Ammon's horn (tissue), 1 donor: ENCODE measurements at places on chromosomes 6 and 20.

- no peak for DNase-seq
These were observed 15.4 kb downstream of the FOXC1 start for GRCh38 chr6:1624851-1625781.

GRCh38 chr6:12602951-12603672 is 113.5 kb upstream of the PHACTR1 start:
- peak; percentile 31 for DNase-seq

- no peak for DNase-seq
These were observed 95.4 kb downstream of the OGFRL1 start for GRCh38 chr6:71383901-71384489.

DNA sequence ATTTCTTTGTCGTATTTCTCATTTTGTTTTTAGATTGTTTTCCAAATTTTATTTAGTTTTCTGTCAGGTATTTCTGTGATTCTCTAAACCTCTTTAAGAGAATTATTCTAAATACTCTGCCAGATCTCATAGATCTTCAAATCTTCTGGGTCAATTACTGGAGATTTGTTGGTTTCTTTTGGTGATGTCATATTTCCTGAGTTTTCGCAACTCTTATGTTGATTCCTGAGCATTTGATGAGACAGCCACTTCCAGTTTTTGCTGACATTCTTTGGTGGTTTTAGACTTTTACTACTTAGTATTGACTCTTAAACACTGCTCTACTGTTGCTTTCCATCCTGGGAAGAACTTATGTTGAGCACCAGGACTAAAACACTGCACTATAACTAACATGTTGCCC is 21.9 kb downstream of the ADGB start:
- no peak for DNase-seq

GRCh38 chr20:18363708-18364107 is 75.4 kb downstream of the ZNF133 start:
- no peak for DNase-seq

- DNase-seq: no peak
These were observed 1.5 kb upstream of the SNRNP48 start for GRCh38 chr6:7588506-7588905.

DNA sequence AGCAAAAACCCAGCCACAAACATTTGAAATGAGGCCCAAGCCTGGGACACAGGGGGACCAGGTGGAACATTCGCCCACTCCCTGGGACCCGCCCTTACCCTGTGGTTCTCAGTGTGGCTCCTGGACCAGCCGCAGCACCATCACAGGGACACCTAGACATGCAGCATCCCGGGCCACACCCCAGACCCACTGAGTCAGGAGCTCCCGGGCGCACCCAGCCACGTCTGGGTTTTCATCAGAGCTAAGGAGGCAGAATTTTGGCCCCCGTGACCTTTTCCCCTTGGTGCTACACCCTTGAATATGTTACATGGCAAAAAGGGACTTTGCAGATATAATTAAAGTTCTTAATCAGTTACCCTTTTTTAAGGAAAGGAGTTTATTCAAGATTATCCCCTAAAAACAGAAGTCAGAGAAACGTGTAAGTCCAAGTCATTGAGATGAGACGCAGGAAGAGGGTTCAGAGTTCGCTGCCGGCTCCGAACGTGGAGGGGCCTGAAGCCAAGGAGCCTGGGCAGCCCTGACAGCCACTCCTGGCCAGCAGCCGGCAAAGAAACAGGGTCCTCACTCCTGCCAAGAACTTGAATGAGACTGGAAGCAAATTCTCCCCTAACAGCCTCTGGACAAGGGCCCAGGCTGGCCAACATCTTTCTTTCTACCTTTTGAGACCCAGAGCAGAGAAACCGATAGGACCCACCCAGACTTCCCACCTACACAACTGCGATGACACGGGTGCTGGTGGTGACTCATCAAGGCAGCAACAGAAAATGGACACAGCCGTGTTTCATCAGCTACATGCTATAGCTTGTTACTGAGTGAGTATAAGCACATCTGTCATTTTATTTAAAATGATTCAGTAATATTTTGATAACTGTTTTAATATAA is 25.3 kb downstream of the BFSP1 start:
- no peak for DNase-seq

- no peak for DNase-seq
These were observed 289.4 kb downstream of the THBS2 start for GRCh38 chr6:168964138-168964835.

GRCh38 chr6:95087394-95088097 is 489.8 kb upstream of the MANEA start:
- DNase-seq: peak; percentile 76

DNA sequence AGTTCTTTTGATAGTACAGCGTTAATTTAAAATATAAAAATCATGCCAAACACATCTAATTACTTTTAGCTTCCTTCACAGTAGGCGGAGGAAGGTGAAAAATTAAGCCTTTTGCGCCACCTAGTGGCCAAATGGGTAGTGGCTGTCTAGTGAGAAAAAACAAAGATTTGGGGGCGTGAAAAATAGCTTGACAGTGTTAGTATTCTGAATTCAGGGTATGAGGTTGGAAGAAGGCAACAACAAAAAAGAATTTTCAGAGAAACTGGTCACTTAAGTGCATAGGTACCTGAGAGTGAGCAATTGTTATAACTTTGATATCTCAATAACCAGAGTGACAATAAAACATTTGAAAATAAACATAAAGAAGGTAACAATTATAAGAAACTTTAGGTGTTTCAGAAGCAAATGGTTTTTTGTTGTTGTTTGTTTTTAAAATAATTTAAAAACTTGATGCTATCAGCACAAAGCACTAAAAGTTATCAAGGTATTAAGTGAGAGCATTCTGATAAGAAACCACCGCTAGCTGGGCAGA is 14.3 kb downstream of the PSMB9 start:
- peak; percentile 84 for DNase-seq

- DNase-seq: no peak
These were observed 38.1 kb upstream of the ZNF133 start for GRCh38 chr20:18250217-18250616.

GRCh38 chr6:27814665-27815424 is 97.4 kb downstream of the OR2B2 start:
- DNase-seq: peak; percentile 68

DNA sequence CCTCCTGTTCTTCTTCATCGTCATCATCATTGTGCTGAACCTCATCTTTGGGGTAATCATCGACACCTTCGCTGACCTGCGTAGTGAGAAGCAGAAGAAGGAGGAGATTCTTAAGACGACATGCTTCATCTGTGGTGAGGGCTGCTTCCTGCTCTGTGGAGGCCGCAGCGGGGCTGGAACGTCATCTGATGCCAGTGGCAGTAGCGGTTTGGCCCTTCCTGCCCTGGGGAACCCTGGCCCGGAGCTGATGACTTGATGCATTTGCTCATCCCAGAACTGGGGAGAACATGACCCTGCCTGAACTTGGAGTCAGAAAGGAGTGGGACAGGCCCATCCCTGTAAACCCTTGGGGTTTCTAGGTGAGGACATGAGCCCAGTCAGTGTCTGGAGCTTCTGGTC is 18.7 kb downstream of the UQCC2 start:
- DNase-seq: peak; percentile 17

DNA sequence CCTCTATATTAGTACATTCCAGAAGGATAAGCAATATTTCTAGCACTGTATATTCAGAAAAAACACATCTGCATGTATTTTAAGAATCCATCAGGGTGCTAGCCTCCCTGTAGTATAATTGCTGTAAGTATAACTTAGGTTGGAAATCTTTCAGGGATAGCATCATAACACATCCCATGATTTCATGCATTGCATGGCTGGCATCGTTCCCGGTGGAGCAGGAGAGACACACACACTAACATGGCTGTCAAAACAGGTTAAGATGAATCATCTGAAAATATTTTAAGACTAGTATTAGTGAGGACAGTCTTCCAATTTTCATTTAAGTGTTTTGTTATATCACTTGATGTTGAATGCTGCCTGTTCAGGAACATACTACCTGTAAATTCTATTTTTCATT is 32.1 kb upstream of the CENPW start:
- DNase-seq: no peak

DNA sequence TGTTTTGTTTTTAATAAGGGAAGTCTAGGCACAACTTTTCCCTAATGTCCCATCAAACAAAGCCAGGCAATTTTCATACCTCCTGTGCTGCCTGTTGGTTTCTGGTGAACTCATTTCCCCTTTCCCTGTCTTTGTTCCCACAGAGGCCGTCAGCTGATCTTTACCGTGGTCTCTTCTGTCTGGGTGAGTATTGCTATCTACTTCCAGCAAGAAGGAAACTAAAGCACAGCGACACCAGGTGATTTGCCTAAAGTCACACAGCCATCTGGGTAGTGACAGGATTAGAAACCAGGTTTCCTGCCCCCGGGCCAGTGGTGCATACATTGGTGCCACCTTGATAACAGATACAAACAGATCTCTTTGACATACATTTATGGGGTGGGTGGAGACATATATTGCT is 59.6 kb downstream of the RAB44 start:
- no peak for DNase-seq

- DNase-seq: no peak
These were observed 2.6 kb downstream of the SIRPG start for GRCh38 chr20:1654996-1655395.

DNA sequence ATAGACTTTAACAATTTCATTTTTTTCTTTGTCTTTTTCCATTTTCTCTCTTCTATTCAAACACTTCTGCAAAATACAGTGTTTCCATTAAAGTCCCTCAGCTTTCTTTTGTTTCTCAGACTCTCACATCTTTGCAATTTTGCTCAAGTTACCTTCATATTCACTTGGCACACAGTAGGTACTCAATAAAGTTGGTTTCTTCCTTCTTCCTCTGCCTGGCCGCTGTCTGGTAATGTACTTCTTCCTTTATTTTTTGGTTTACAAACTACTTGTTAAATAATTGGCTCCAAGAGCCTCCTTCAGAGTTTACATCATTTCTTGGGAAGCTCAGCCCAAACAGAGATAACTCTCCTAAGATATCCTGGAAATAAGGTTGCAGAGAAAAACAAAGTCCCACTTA is 81.1 kb downstream of the GJA10 start:
- DNase-seq: no peak

DNA sequence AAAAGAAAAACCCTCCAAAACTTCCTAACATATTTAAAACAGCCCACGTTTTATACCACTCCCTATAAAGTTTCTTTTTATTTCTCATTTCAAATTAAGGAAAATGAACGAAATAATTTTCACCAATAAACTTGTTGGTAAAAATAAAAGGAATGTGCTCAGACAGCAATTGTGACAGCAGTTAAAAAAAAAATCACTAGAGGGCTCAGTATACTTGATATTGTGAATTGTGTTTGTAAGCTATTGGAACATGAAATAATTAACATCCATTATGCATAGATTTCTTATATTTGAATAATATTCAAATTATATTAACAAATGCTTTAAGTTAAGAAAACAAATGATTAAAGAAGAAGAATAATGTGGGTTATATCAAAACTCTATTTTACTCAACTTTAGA is 105.5 kb downstream of the ASCC3 start:
- DNase-seq: no peak

- no peak for DNase-seq
These were observed 80.8 kb upstream of the KCNK16 start for GRCh38 chr6:39403304-39403703.

- no peak for DNase-seq
These were observed 11.6 kb upstream of the CLVS2 start for GRCh38 chr6:122984393-122984792.

GRCh38 chr20:57251344-57251743 is 15.1 kb downstream of the BMP7 start:
- DNase-seq: no peak

GRCh38 chr6:112331306-112331705 is 15.8 kb upstream of the RFPL4B start:
- no peak for DNase-seq

GRCh38 chr20:31607640-31608250 is 2.7 kb downstream of the ID1 start:
- DNase-seq: peak; percentile 27
